ENCODE measurements at places on chromosomes 2 and 18.

GRCh38 chr18:8507915-8508705, 101.1 kb upstream of the RAB12 start:
- H3K36me3 ChIP-seq, result no peaks in the 10 kb centered on the region
- H3K4me1 ChIP-seq, result no peaks in the 10 kb centered on the region
- H3K4me3 ChIP-seq, result no peak overlapping the region

GRCh38 chr2:105373895-105374401, 24.9 kb downstream of the FHL2 start:
- no peak overlapping the region for H3K4me3 ChIP-seq
- no peaks in the 10 kb centered on the region for H3K27me3 ChIP-seq
- peaks cover 57% of the 10 kb centered on the region for H3K4me1 ChIP-seq
- no peak for DNase-seq
- peaks cover 27% of the 10 kb centered on the region for H3K36me3 ChIP-seq

- H3K27ac ChIP-seq, result no peak overlapping the region
- no peaks in the 10 kb centered on the region for H3K4me1 ChIP-seq
- H3K4me3 ChIP-seq, result no peak overlapping the region
- H3K36me3 ChIP-seq, result no peaks in the 10 kb centered on the region
- DNase-seq, result peak; percentile 19
- no peaks in the 10 kb centered on the region for H3K27me3 ChIP-seq
Measured at GRCh38 chr2:206978746-206979145, 39.4 kb downstream of the CPO start.

GRCh38 chr2:122203523-122203922, 448.1 kb downstream of the TSN start:
- peak; percentile 90 for DNase-seq
- no peak overlapping the region for H3K27ac ChIP-seq
- H3K4me3 ChIP-seq, result no peak overlapping the region
- no peaks in the 10 kb centered on the region for H3K4me1 ChIP-seq
- no peaks in the 10 kb centered on the region for H3K36me3 ChIP-seq

- no peak overlapping the region for H3K4me3 ChIP-seq
- no peak overlapping the region for H3K27ac ChIP-seq
- H3K27me3 ChIP-seq, result no peaks in the 10 kb centered on the region
- H3K36me3 ChIP-seq, result no peaks in the 10 kb centered on the region
- DNase-seq, result peak; percentile 34
Measured at GRCh38 chr18:73201940-73202339, 334.2 kb upstream of the NETO1 start.

GRCh38 chr18:51687845-51688585, 490.5 kb upstream of the MEX3C start:
- no peak overlapping the region for H3K4me3 ChIP-seq
- H3K27me3 ChIP-seq, result no peaks in the 10 kb centered on the region
- H3K27ac ChIP-seq, result no peak overlapping the region
- H3K4me1 ChIP-seq, result no peaks in the 10 kb centered on the region
- H3K36me3 ChIP-seq, result no peaks in the 10 kb centered on the region

DNA sequence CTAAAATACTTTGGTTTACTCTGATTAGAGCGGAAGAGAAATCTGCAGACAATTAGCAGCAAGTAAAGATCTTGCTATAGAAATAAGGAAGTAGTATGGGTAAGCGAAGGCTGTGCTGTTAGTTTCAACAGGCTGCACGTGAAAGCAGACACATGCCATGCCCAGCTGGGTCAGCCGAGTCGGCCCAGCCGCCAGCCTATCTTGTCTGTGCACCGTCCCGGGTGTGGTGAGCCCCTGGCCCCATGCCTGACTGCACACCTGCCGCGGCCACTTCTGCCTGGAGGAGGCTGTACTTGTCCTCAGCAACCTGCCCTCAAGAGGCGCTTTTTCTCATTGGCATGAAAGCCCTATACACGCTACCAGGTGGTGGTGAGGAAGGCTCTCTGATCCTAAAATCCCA, 185.5 kb downstream of the SEPTIN10 start:
- no peak overlapping the region for H3K4me3 ChIP-seq
- H3K36me3 ChIP-seq, result peaks cover 1% of the 10 kb centered on the region
- no peak for DNase-seq

GRCh38 chr2:38634684-38635083, 31.2 kb upstream of the GALM start:
- DNase-seq, result no peak
- H3K36me3 ChIP-seq, result no peaks in the 10 kb centered on the region
- H3K4me3 ChIP-seq, result no peak overlapping the region
- no peak overlapping the region for H3K27ac ChIP-seq
- no peaks in the 10 kb centered on the region for H3K4me1 ChIP-seq

DNA sequence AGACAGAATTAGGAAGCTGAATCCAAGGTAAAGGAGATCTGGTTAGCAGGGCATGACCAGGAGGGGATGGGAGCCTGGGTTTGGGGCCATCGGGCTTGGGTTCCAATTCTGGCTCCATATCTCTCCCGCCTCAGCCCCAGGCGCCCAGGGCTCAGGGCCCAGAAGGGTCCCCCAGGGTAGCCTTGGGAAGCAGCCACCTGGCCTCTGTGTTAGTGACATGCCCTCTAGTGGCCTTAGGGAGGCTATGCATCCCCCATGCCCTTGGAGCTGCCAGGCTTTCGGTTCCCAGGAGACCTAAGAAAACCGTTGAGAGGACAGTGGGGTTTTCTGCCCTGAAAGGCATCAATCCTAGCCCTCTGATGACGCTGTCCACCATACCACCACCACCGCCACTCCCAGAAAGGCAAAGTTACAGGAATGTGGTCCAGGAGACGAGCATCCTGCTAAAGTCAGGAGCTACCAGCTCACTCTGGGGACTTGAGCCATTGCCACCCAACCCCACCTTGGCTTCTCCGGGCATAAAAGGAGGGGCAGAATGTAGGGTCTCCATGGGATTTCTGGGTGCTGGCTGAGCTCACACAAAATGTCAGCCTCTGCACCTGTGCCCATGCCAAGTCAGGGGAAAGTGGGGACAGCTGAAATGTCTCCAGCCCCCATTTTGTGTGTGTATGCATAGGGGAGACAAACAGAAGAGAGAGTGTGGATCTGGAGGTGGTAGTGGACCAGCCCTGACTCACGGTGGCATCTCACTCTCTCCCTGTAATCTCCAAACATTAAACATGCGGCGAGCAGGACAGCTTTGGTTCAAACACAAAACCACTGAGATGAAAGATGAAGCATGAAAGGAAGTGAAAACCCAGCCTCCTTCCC, 56.5 kb downstream of the EMX1 start:
- no peaks in the 10 kb centered on the region for H3K27me3 ChIP-seq
- no peak overlapping the region for H3K27ac ChIP-seq
- no peaks in the 10 kb centered on the region for H3K4me1 ChIP-seq
- peak; percentile 27 for DNase-seq

GRCh38 chr18:77528872-77529271, 279.2 kb downstream of the GALR1 start:
- no peak overlapping the region for H3K27ac ChIP-seq
- H3K36me3 ChIP-seq, result no peaks in the 10 kb centered on the region
- no peaks in the 10 kb centered on the region for H3K27me3 ChIP-seq
- no peaks in the 10 kb centered on the region for H3K4me1 ChIP-seq
- no peak overlapping the region for H3K4me3 ChIP-seq
- no peak for DNase-seq

DNA sequence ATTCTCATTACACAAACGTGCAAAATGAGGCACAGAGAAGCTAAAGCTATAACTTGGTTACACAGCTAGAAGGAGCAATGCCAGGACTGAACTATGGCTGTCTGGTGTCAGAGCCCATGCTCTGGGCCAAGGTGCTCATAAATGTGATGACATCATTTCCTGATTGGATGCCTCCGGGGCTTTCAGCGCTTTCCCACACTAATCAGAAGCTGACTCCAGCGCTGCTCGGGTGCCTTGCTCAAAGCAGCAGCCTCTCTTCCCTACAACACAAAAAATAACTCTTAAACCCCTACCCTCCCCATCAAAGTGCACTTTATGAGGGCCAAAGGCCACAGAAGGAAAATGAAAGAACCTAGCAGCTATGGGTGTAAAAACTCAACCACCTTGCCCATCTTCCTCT, 90.7 kb downstream of the STK39 start:
- peaks cover 2% of the 10 kb centered on the region for H3K36me3 ChIP-seq
- H3K27ac ChIP-seq, result no peak overlapping the region
- peak; percentile 54 for DNase-seq
- H3K4me1 ChIP-seq, result peaks cover 6% of the 10 kb centered on the region
- H3K4me3 ChIP-seq, result no peak overlapping the region
- H3K27me3 ChIP-seq, result no peaks in the 10 kb centered on the region

- no peaks in the 10 kb centered on the region for H3K36me3 ChIP-seq
- no peak for DNase-seq
- no peak overlapping the region for H3K27ac ChIP-seq
- no peaks in the 10 kb centered on the region for H3K27me3 ChIP-seq
- no peak overlapping the region for H3K4me3 ChIP-seq
- no peaks in the 10 kb centered on the region for H3K4me1 ChIP-seq
Measured at GRCh38 chr2:236787885-236788284, 218.3 kb downstream of the ACKR3 start.

GRCh38 chr2:195662138-195662537, 5.1 kb downstream of the SLC39A10 start:
- no peak overlapping the region for H3K27ac ChIP-seq
- no peak for DNase-seq
- no peaks in the 10 kb centered on the region for H3K36me3 ChIP-seq
- H3K4me3 ChIP-seq, result no peak overlapping the region
- peaks cover 9% of the 10 kb centered on the region for H3K4me1 ChIP-seq

DNA sequence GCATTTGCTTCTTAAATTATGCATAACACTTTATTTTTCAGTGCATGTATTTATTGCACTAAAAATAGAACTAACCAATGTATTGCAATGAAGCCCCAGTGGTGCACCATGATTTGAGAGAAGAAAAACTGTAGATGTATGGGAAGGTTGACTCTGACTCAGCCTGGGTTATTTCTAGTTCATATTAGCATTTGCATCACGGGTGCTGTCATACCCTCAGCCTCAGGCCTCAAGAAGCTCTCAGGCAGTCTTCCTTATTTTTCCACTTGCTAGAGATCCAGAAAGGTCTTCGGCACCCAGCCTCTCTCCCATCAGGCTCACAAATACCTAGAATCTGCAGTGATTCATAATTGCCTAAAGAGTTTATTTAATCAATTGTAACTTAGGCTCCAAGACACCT, 148.0 kb downstream of the DNER start:
- no peak for DNase-seq
- H3K36me3 ChIP-seq, result no peaks in the 10 kb centered on the region
- no peaks in the 10 kb centered on the region for H3K4me1 ChIP-seq
- H3K4me3 ChIP-seq, result no peak overlapping the region

DNA sequence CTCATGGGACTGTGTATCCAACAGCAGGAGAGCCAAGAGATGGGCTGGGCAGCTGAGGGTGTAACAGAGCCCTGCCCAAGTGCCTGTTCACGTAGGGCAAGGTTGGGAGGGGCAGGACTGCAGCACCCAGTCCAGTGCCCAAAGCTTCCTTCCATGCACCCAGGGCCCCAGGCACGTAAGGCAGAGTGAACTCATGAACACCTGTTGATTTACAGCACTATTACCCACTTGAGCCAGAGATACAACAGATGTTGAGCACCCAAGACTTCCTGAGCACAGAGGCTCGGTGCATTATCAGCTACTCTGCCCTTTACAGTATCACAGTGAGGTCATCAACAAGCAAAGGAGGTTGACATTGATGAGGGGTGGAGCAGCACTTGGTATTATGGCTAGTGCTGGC, 50.2 kb upstream of the FHL2 start:
- H3K4me3 ChIP-seq, result no peak overlapping the region
- H3K36me3 ChIP-seq, result no peaks in the 10 kb centered on the region
- DNase-seq, result no peak

GRCh38 chr2:150907466-150907865, 354.2 kb downstream of the RBM43 start:
- H3K4me3 ChIP-seq, result no peak overlapping the region
- H3K36me3 ChIP-seq, result no peaks in the 10 kb centered on the region
- peaks cover 2% of the 10 kb centered on the region for H3K4me1 ChIP-seq

DNA sequence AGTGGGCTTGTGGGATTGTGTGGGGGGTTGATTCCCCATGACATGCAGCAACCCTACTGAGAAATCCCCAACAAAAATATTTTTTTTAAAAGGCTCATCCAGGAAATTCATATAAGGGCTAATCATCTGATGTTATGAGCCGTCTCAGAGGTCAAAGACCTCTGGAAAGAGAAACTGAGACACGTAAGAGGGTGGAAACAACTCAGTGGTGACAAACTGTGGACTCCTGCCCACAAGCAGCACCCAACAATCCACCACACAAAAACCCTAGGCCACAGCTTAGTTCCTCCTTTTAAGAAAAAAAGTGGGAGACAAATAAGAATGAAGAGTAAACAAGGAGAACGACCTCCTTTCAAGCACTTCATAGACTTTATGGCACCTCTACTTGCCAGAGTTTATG, 1096.1 kb upstream of the NRXN1 start:
- H3K4me3 ChIP-seq, result no peak overlapping the region
- H3K4me1 ChIP-seq, result peaks cover 2% of the 10 kb centered on the region
- no peak overlapping the region for H3K27ac ChIP-seq
- no peak for DNase-seq
- H3K36me3 ChIP-seq, result no peaks in the 10 kb centered on the region

- H3K4me1 ChIP-seq, result no peaks in the 10 kb centered on the region
- no peaks in the 10 kb centered on the region for H3K36me3 ChIP-seq
- H3K27me3 ChIP-seq, result no peaks in the 10 kb centered on the region
- no peak for DNase-seq
- no peak overlapping the region for H3K4me3 ChIP-seq
Measured at GRCh38 chr2:154187948-154188347, 316.2 kb downstream of the GALNT13 start.

- no peaks in the 10 kb centered on the region for H3K36me3 ChIP-seq
- DNase-seq, result no peak
- H3K4me3 ChIP-seq, result no peak overlapping the region
- H3K27ac ChIP-seq, result no peak overlapping the region
- H3K27me3 ChIP-seq, result no peaks in the 10 kb centered on the region
Measured at GRCh38 chr2:43454791-43455190, 141.0 kb downstream of the THADA start.

GRCh38 chr2:163665817-163666216, 70.0 kb downstream of the FIGN start:
- H3K27ac ChIP-seq, result no peak overlapping the region
- H3K4me3 ChIP-seq, result no peak overlapping the region
- H3K36me3 ChIP-seq, result no peaks in the 10 kb centered on the region

DNA sequence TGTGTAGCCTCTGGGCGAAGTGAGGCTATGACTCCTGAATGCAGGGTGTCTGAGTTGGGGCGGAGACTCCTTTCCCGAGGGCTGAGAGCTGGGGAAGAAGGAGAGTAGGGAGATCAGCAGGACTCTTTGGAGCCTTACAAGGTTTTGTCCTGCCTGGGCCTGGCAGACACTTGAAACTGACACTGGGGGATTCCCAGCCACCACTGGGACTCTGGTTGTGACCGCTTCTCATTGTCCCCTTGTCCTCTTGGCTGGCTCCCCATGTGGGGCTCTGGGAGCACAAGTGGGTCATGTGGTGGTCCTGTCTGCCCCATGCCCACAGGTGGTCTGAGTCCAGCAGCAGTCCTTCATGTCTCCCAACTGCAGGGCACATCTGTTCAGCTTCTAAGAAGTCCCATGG, 78.2 kb upstream of the MGAT4A start:
- no peaks in the 10 kb centered on the region for H3K27me3 ChIP-seq
- DNase-seq, result no peak
- H3K4me3 ChIP-seq, result no peak overlapping the region
- H3K4me1 ChIP-seq, result no peaks in the 10 kb centered on the region
- no peak overlapping the region for H3K27ac ChIP-seq

Data from fibroblast of lung (primary cell).